ENCODE measurements at places on chromosomes 6 and 20.

DNA sequence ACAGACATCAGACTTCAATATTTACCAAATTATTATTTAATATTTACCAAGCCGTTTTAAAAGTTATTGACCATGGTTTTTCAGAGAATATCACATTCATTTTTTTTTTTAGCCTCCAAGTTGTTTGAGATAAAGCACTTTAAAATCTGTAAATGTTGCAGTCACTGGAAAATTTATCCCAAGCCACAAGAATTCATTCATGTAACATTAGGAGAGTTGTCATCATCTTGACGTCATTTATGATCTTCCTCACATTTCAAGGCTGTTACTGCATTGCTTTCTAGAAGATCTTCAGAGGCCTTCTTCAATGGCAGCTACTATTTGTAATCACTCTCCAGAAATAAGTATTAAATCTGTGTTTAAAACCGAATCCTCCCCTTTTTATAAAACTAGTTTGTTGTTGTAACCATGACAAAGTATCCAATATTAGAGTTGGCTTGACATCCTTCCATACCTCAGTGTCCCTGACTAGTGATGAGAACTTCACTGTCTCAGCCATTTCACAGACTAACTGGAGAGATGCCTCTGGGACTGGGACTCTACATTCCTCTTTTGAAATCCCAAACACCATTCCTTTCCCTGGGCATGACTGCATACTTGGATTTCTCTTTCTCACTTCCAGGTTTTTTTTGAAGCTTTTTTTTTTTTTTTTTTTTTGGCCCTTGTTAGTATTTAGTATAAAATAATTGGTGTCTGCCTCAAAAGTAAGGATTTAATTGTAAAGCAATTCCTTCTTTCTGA lies 100.1 kb downstream of the ZFAND3 start:
- no peak for DNase-seq

GRCh38 chr20:1001911-1002681 lies at the start of gene RSPO4:
RSPO4 (minus strand) TSS chr20:1002311; CDS start chr20:1002164, 147 bp downstream.
- DNase-seq = no peak

DNA sequence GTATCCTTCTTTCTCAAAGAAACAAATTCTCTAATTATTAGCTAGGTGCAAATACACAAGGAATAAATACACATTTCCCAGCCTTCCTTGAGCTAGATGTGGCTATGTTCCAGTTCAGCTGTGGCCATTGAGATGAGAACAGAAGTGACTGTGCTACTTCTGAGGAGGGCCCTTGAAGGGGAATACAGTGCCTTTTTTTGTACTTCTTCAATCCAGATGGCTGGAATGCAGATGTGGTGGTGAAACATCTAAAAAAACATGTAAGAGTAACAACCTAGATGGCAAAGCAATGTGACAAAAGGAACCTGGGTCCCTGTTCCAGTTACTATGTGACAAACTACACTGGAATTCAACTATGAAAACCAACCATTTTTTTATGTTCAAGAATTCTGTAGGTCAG lies 115.4 kb upstream of the DST start:
- no peak for DNase-seq

DNA sequence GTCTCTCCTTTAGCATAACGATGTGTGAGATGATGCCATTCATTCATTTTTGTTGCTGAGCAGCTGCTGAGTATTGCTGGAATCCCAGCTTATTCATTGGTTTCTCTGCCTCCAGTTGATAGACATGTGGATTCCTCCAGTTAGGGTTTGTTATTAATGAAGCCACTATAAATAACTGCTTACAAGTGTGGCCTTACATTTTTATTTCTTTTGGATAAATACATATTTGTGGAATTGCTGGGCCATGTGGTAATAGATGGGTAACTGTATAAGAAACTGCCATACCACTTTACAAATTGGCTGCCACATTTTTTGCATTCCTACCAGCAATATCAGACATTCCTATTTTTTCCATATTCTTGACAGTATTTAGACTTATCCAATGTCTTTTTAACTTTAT lies 2.6 kb upstream of the HLA-B start:
- DNase-seq = no peak

DNA sequence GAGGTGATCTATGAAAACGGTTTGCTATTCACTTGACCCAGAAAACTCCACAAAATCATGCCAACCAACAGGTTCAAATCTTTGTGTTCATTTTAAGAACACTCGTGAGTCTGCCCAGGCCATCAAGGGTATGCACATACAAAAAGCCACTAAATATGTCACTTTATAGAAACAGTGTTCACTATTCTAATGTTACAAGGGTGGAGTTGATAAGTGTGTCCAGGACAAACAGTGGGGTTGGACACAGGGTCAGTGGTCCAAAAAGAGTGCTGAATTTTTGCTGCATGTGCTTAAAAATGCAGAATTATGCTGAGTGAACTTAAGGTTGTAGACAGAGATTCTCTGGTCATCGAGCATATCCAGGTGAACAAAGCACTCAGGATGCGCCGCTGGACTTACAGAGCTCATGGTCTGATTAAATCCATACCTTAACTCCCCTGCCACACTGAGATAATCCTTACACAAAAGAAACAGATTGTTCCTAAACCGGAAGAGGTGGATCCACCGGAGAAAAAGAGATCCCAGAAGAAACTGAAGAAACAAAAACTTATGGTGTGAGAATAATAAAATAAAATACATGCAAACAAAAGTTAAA lies 23.5 kb downstream of the KIAA0408 start:
- DNase-seq = no peak

GRCh38 chr6:90296341-90297114 lies at the start of gene BACH2:
BACH2 (minus strand) TSS chr6:90296843; CDS start chr6:90008844, 287,999 bp downstream.
- peak; percentile 81 for DNase-seq

- no peak for DNase-seq
Measured at GRCh38 chr6:69416776-69417175, 380.0 kb downstream of the LMBRD1 start.

- no peak for DNase-seq
Measured at GRCh38 chr6:159490298-159490937, 202.6 kb downstream of the SOD2 start.

DNA sequence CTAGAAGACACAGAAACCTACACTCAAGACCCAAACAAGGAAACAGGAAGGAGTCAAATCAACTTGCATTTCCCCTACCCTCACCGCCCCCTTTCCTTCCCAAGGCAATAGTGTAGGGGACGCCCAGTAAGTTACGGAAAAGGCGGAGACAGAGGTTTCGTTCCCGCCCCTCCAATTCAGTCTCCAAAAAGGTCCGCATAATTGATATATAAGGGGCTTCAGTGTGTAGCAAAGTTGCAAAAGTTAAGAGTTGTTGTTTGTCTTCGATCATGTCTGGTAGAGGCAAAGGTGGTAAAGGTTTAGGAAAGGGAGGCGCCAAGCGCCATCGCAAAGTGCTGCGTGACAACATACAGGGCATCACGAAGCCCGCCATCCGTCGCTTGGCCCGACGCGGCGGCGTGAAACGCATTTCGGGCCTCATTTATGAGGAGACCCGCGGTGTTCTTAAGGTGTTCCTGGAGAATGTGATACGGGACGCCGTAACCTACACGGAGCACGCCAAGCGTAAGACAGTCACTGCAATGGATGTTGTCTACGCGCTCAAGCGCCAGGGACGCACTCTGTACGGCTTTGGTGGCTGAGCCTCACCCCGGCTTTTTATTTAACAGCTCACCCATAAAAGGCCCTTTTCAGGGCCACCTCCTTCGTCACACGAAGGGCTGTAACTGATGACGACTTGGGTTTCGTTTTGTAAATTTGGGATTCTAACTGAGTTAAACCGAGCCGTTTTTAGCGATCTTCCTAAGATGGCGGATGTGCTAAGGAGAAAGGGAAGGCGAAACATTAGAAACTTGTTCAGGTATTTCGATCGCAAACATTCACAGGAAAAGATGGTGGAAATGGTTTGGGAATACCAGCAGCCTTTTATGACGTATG lies 124.6 kb upstream of the BTN3A2 start:
- DNase-seq = peak; percentile 76

- DNase-seq = no peak
Measured at GRCh38 chr6:156438350-156438923, 338.7 kb upstream of the ARID1B start.
